Aorta (tissue), 5 donors: ENCODE measurements at places on chromosomes 5 and 9.

- no peak for DNase-seq
These were observed 70.9 kb downstream of the SPRY4 start for GRCh38 chr5:142253938-142254337.

GRCh38 chr9:37410969-37411785 lies 11.3 kb upstream of the GRHPR start:
- DNase-seq, result no peak

- no peak for DNase-seq
These were observed 16.6 kb downstream of the SPTLC1 start for GRCh38 chr9:92098638-92099037.

GRCh38 chr9:32502464-32502863 lies 23.5 kb downstream of the RIGI start:
- DNase-seq, result no peak

GRCh38 chr5:172238334-172238733 lies 44.4 kb downstream of the EFCAB9 start:
- DNase-seq, result no peak
